ENCODE measurements at places on chromosomes 7 and 10. TPM values are rescaled to one million over a fixed set of nuclear protein-coding genes. Genes with fewer than 3 reads are reported as not detected.

The PON2 gene
- total RNA-seq, result 6.7 TPM

The CAV1 gene
- total RNA-seq, result not detected

The OR6B1 gene
- total RNA-seq, result not detected

The NXPH1 gene
- total RNA-seq, result not detected

The CUL1 gene
- 39.0 TPM for total RNA-seq

The CPA1 gene
- total RNA-seq, result not detected

The REPIN1 gene
- 79.7 TPM for total RNA-seq

The HECW1 gene
- not detected for total RNA-seq

The TRPV5 gene
- not detected for total RNA-seq

The MINDY4 gene
- total RNA-seq, result 0.94 TPM

The SSC4D gene
- total RNA-seq, result not detected

The PLXNA4 gene
- 0.05 TPM for total RNA-seq

The TAF3 gene
- 22.1 TPM for total RNA-seq

The TAS2R5 gene
- 2.4 TPM for total RNA-seq

The CCDC172 gene
- not detected for total RNA-seq

Measured in naive thymus-derived CD4-positive, alpha-beta T cell (primary cell).